ENCODE measurements at places on chromosomes 4 and X. TPM values are rescaled to one million over a fixed set of nuclear protein-coding genes. Genes with fewer than 3 reads are reported as not detected.

DNA sequence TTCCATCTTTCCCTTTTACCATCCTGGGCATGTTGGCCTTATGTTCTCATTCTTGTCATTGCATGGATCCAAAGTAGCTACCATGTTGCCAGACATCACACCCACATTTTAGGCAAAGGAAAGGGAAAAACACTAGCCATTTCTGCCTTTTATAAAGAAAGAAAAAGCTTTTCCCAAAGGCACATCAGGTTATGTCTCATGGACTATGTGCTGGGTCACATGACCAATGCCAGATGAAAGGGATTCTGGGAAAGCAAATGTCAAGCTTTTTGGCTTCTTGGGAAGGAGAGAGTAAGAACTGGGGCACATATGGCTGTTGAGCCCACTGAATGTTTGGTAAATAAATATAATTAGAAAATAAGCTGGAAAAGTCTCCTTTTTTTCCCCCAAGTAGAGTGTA lies 4.3 kb upstream of the SOD3 start:
- no peak for DNase-seq

DNA sequence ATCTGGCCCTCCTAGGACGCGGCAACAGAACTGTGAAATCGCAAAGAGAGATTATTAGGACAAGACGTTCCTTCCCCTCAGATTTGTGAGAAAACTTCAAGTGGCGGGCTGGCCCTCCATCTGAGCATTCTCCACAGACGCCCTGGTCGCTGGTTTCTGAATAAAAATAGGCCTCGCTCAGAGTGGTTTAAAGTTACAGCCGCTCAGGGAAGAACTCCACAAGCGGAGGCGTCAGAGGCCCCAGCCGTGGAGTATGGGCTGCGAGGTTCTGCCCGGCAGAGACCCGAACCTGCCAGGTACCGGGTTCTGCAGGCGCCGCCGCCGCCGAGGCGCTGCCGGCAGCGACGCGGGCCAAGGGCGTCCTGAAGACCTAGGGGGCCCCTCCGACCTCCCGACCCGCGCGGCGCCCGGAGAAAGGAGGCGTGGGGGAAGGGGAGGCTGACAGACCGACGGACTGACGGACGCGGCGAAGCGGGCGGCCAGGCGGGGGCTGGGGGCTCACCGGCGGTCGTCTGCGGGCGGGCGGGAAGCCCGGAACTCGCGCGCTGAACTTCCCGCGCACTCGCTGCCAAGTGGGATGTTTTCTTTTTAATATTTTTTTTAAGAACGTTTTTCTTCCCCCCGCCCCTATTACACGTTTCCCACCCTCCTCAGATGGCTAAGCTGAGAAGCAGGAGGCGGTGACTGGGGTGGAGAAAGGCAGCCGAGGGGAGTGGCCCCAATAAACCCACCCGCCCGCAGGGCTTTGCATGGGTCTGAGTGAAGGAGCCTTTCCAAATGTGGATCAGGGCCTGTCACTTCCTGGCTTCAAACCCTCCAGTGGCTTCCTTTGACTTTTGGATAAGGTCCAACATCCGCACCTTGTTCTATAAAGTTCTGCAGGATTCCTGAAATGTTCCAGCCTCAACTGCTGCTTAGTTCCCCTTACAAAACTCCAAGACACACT lies at the start of gene PABPC4L:
PABPC4L (minus strand) TSS at position 574 of the 946 bp plus-strand sequence. CDS start 770 bp downstream, outside the sequence.
- DNase-seq, result no peak

DNA sequence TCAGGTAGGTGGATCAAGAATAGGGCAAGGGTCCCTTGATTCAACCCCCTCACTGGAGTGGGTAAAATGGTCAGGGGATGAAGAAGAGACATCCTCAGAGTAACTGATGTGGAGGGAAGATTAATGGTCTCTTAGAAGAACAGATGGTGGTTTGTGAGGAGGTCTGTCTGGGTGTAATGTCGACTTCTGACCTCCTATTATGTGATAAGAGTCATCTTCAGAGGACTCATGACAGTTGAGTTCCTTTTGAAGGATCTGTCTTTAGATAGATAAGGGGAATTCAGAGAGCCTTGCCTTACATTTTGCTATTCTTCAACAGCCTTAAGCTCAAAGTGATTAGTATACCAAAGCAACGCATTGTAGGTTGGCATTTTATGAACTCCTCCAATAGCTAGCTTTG lies 27.1 kb upstream of the MAGEA8 start:
- DNase-seq, result no peak

DNA sequence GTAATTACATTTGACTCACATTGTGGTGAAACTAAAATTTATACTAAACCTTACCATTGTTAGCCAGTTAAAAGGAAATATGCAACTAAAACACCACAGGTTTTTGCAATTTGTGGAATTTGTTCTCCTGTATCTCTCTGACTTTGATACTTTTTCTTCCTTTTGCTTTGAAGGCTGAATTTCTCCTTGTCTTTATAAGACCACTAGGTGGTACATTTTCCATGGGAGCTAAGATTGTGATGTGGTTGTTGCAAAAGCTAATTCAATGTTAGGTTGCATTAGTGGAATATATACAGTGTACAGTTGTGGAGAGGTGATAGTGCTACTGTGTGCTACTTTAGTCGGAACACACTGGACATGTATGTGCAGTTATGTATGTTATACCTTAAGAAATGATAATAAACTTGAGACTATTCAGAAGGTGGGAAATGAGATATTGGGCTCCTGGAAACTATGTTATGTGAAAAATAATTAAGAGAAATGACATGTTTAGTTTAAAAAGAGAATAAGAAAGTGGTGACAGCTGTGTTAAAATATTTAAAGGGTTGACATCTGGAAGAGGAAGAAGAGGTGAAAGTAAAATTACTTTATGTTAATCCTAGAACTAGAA lies 70.3 kb downstream of the ARL9 start:
- no peak for DNase-seq

DNA sequence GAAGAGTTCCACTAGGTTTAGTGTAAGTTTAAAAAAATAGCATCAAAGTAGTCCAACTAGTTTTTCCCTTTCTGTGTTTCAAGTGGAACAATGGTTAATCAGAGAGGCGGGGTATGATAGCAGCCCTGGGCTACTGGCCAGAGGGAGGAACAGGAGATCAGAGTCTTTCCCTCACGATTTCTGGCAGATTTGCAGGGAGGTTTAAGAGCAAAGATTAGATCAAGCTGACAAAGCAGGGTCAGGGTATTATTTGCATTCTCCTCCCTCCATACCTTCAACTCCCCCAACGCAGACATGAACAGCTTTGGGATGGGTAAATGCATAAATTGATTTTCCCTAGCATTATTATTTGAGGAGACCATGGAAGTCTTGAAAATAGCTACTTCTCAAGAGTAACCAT lies 277.6 kb upstream of the DIAPH2 start:
- no peak for DNase-seq

- DNase-seq, result no peak
Measured at GRCh38 chr4:156765277-156765676, 206.3 kb downstream of the PDGFC start.

ZNF630 gene
- total RNA-seq, result 0.24 TPM

GUCY2F gene
- not detected for total RNA-seq

CDS1 gene
- not detected for total RNA-seq

NEUROG2 gene
- 0.18 TPM for total RNA-seq

TLL1 gene
- total RNA-seq, result not detected

AFM gene
- not detected for total RNA-seq

ETNPPL gene
- not detected for total RNA-seq

VMA21 gene
- total RNA-seq, result 49.2 TPM

All from activated T-helper 1 cell treated with anti-CD3 and anti-CD28 coated beads, Interleukin-12 subunit alpha, Interleukin-12 subunit beta, Interleukin-2, Interleukin-4 antibody, amounts not matched to agents 30 ng/mL and 10 ng/mL and 1 ng/mL, durations not matched to agents 14 hours and 24 hours and 36 hours (primary cell).